ENCODE measurements at places on chromosomes 3 and 15. TPM values are rescaled to one million over a fixed set of nuclear protein-coding genes. Genes with fewer than 3 reads are reported as not detected.

GRCh38 chr3:133328373-133328772 lies 71.5 kb upstream of the BFSP2 start:
- no peak for DNase-seq

- no peak for DNase-seq
Measured at GRCh38 chr3:168531116-168531515, 435.4 kb upstream of the GOLIM4 start.

GANC gene
- 32.0 TPM for total RNA-seq

- no peak for DNase-seq
Measured at GRCh38 chr3:169953462-169954141, 13.0 kb upstream of the SEC62 start.

NR2E3 gene
- total RNA-seq: 0.27 TPM

CCPG1 gene
- 116 TPM for total RNA-seq

DNA sequence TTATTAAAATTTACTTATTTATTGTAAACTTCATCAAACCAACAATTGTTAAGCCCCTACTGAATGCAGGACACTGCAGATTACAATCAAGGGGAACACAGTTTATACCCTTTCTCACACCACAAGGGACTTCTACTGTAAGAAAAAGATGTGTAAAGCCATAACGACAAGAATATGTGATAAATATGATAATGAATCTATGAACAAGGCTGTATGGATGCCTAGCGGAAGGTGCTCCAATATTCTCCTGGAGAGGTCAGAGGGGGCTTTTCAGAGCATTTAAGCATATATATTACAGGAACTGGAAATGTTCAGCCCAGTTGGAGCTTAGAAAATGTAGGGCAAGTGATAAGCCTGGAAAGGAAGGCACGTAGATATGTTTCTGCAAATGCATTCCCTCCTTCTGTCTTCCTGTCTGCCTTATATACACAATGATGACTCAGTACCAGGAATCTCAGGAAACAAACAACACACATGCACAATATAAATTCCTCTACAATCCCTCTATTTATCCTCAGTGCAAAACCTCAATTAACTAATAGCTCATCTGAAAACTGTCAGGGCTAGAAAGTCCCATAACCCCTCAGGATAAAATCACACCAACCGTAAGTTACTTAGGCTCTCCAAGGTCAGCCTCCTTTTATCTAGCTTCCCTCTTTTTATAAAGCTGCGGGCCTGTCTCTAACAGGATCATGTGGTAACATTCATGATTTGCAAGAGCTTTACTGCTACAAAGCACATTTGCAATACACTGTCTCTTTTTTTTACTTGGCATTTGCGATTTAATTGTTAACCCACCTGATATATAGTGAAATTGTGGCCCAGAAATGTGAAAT lies 393.1 kb downstream of the LPP start:
- DNase-seq: no peak

GRCh38 chr3:80542456-80542855 lies 774.7 kb upstream of the ROBO1 start:
- DNase-seq: no peak

SCAMP5 gene
- total RNA-seq: 1.5 TPM

ARPC4 gene
- total RNA-seq: 204 TPM

DNA sequence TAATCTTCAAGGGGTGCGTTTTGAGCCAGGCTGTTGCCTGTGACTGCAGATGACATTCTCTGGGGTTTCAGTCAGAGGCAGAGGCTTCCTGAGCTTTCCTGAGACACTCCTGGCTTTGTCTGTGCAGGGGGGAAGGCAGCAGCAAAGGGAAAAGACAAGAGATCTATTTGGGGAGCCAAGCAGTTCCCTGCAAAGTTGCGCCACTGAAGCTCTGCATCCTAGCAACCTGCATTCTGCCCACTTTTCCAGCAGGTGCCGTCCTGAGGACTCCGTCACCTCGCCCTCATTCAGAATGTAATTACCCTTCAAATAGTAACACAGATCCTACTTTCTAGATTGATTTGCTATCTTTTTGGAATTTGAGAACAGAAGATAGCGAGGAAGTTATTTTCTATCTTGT lies 1.9 kb upstream of the TMEM158 start:
- no peak for DNase-seq

- no peak for DNase-seq
Measured at GRCh38 chr15:94052711-94053110, 178.7 kb upstream of the MCTP2 start.

AADACL2 gene
- not detected for total RNA-seq

DNA sequence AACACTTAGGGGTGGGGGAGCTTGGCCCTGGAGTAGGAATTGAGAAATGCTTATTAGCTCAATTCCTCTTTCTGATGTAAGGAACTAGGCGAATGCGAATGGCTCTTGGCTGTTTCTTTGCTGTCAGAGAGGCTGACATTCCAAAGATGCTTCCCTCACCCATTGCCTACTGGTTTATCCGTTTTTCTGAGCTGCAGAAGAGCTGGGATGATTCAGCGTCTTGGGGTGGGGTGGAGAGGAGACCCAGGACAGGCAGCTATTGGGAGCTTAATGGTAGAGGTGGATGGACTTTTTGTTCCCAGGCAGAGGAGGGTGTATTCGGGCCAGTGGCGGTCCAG lies 9.8 kb downstream of the PLEKHO2 start:
- no peak for DNase-seq

GRCh38 chr3:126711121-126711760 lies 7.2 kb downstream of the CHCHD6 start:
- no peak for DNase-seq

DNA sequence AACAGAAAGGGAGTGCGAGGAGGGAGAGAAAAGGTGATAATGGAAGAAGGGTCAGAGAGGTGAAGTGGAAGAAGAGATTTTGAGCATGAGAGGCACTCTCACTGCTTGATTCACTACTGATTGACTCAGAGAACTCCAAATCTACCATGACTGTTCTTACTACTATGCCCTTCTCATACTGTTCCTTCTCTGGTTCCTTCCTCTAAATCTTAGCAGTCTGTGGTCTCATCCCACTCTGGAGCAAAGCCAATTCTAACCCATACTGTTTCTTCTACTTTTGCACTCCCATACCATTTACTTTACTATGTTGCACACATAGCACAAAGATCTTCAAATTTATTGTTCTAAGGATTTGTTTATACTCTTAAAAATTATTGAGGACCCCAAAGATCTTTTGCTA lies 100.8 kb downstream of the DTWD1 start:
- no peak for DNase-seq

- DNase-seq: no peak
Measured at GRCh38 chr15:62075595-62076277, 9.0 kb downstream of the C2CD4A start.

DNA sequence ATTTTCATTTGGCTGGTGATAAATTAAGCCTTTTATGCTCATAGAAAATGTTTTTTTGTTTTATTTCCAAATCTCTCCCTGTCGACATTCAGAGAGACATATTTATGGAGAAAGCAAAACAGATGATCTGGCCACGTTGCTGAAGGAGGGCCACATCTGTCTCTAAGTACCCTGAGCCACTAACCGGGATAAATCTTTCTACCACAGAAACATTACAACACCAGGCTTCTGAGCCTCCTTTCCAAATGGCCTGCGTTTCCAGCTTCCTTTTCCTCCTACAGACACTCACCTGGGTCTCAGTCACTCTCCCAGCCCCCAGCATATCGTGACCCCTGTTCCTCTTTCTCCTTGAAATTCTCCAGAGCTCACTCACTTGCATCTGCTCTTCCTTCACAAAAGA lies 161.0 kb downstream of the ARRDC4 start:
- DNase-seq: no peak

- no peak for DNase-seq
Measured at GRCh38 chr3:72768936-72769335, 79.3 kb downstream of the SHQ1 start.

GRCh38 chr3:47009225-47010110 lies 30.0 kb downstream of the NBEAL2 start:
- DNase-seq: peak; percentile 46

GRCh38 chr15:64379216-64379960 lies 1.9 kb downstream of the PCLAF start:
- DNase-seq: no peak

DNA sequence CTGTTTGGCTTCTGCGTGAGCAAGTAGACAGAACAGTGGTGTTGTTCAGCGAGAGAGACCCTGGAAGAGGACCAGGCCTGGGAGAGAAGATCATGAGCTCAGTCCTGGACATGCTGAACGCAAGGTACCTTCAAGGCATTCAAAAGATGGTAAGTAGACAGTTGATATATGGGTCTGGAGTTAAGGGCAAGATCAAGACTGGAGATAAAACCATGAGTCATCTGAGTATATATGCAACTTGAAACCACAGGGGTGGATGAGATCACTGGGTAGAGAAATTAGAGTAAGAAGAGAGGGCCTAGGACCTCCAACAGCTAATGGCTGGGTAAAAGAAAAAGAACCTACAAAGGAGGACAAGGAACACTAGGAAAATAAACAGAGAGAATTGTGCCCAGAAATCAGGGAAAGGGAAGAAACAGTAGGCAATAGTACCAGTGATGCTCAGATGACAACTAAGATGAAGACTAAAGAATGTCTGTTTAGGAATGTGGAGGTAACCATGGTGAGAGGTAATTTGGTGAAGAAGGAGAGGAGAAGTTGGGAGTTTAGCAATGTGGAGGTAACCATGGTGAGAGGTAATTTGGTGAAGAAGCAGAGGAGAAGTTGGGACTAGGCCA lies 343.2 kb upstream of the ADAMTS9 start:
- DNase-seq: no peak

- DNase-seq: no peak
Measured at GRCh38 chr15:37106490-37107001, 6.2 kb upstream of the MEIS2 start.

- no peak for DNase-seq
Measured at GRCh38 chr15:77790481-77790880, 157.8 kb upstream of the LINGO1 start.

GRCh38 chr3:185976977-185977678 lies 39.3 kb upstream of the TRA2B start:
- no peak for DNase-seq

- no peak for DNase-seq
Measured at GRCh38 chr3:158091531-158091930, 14.7 kb downstream of the SHOX2 start.

GRCh38 chr3:187878772-187879518 lies 133.7 kb upstream of the BCL6 start:
- DNase-seq: no peak

- DNase-seq: no peak
Measured at GRCh38 chr3:159832024-159832423, 156.6 kb upstream of the IL12A start.

DNA sequence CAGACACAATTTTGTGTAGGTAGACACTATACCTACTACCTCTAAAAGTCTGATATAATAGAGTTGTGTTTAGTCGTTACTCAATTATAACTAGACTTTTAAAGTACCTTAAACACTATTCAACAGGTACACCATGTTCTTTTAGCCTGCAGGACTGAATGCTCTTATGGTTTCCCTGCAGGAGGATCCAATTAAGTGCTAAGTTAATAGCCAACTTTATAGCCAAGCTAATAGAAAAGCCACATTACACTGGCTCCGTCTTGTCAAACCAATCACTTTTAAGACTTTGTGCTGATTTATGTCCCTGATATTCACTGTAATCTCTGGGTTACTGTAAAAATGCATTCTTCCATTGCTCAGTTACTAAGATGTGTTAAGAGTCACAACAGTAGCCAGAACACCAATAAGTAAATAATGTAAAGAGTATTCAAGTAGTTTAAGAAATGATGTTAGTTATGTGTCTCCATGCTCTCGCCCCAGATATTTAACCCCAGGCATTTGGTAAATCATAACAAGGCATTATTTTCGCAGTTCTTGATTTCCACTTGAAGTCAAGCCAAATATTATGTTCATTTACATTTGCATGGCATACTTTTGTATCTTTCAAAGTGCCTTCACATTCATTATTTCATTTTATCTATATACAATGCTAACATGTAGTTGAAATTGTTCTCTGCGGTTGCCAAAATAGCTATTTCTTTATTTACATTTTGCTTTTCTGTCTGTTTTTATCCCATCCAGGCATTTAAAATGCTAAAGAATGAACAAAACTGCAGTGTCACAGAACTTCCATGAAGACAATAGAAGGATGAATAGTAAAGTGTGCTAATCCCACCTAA lies 42.7 kb upstream of the AP4E1 start:
- DNase-seq: no peak

DNA sequence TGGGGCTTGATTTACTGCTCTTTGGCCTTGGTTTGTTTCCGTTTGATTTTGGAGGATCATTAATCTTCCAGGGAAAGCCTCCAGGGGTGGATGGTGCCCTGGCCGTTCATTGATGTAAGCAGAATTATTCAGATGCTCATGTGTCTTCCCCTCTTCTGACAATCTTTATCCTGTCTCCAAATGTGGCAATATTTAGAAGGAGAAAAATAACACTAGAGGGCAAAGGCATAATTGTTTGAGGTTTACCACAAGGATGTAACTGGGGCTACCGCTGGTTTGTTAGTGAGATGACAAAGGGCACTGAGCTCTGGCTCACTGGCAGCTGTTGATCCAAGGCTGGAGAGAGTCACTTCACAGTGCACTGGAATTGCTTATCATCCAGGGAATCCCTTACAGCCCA lies 18.2 kb upstream of the PLCL2 start:
- DNase-seq: no peak

GRCh38 chr3:138578961-138579574 lies 15.0 kb downstream of the CEP70 start:
- DNase-seq: no peak

DNA sequence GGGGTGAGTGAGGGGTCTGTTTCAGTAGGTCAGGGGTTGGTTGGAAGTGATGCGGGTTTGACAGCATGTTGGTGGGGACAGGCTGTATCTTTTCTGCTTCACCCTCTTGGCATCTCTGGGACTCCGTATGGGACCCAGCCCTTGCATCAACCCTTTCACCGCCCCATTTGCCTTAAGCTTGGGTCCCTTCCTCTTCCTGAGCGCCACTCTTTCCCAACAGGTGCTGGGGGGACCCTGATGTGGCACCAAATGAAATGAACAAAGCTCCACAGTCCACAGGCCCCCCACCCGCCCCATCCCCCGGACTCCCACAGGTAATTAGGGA lies 1.1 kb downstream of the EIF4G1 start:
- no peak for DNase-seq

DZIP1L gene
- 110 TPM for total RNA-seq

ARHGEF26 gene
- 88.0 TPM for total RNA-seq

ZFYVE19 gene
- 17.3 TPM for total RNA-seq

PARP15 gene
- total RNA-seq: 4.1 TPM

TM6SF1 gene
- total RNA-seq: 11.0 TPM

- no peak for DNase-seq
Measured at GRCh38 chr15:60407415-60407805, 9.6 kb upstream of the ANXA2 start.

DNA sequence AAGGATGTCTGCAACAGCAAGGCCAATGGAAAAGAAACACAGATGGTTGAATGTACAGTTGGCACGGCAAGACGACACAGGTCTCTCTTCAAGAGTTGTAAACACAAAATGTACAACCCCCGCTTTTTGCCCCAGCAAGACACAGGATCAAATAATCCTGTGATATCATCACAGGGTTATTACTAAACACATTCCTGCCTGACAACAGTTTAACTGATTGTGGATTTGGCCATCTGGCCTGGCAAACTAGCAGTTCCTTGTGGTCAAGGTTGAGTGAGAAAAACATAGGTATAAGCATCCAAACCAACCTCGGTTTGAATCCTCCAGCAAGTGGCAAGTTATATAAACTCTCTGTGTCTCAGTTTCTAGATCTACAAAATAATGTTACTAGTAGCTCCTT lies 23.4 kb downstream of the PARP16 start:
- DNase-seq: no peak

Data from thoracic aorta (tissue), 2 donors.